Liver (tissue), 10 donors: ENCODE measurements at places on chromosomes 13 and 19.

GRCh38 chr19:5850189-5850588 is 1.1 kb downstream of the FUT3 start:
- no peak for DNase-seq

DNA sequence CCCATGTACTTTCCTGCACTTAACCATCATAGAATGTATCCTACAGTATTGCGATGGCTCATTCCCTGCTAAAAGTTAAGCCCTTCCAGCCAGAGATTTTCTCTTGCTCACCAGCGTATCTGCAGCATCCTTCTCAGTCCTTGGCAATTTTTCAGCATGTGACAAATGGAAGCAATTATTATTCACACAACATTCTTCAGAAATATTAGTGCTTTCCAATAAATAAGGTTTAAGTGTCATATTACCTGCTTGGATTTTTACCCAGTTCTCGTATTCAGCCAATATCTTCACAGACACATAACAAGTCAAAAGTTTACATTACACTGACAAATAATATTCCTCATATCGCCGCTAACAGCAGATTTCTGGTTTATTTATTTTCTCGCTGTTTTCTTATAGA is 82.3 kb downstream of the POU4F1 start:
- no peak for DNase-seq

GRCh38 chr19:40223135-40223822 is 3.2 kb downstream of the CCNP start:
- DNase-seq = no peak

DNA sequence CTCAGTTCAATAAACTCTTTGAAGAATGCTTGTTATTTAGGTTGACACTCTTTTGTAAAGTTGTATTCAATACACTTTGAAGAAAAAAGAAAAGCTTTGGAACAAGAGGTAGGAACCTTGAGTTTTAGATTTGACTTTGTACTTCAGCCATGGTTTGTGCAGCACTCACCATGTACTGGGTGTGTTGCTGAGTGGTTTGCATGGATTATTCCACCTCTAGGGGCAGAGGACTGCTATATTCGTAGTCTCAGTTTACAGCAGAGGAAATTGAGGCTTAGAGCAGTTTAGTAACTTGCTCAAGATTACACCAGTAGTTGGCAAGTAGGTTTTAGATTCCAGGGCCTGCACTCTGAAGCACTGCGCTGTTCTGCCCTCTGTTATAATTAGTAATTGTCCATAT is 68.8 kb downstream of the DNAJC3 start:
- DNase-seq = no peak

DNA sequence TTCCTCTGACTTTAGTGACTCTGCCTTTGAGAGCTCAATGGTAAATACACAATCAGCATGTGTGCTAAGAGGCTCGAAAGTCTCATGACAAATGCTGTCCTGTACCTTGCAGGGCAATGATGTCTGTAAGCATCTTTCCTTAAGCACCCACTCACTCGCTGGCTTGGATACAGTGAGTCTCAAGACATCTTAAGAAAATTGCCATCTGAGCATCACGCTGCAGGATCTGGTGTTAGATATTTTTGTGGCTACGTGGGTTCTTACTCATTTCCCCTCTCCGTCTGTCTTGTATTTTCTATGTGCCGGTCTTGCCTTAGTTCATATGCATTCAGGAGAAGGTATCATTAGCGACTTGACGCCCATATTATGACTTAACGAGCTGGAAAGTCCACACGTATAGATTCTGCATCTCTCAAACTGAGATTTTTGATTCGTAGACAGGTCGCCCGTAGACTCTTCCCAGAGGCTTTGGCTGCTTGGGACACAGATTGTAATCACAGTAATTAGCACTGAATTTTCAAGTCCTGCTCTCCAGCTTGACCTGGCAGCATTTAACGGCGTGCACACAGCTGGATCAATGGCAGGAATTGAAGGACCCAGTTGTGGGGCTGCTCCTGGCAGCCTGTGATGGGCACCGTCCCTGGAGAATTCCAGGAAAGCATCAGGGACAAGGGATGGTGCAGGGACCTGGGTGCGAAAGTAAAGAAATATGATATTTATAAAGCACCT is 231.2 kb downstream of the ZIC5 start:
- DNase-seq = no peak

- no peak for DNase-seq
These were observed 2.9 kb downstream of the GNG8 start for GRCh38 chr19:46633130-46633529.

- DNase-seq = no peak
These were observed 57.5 kb upstream of the NPAS1 start for GRCh38 chr19:46962030-46962570.

DNA sequence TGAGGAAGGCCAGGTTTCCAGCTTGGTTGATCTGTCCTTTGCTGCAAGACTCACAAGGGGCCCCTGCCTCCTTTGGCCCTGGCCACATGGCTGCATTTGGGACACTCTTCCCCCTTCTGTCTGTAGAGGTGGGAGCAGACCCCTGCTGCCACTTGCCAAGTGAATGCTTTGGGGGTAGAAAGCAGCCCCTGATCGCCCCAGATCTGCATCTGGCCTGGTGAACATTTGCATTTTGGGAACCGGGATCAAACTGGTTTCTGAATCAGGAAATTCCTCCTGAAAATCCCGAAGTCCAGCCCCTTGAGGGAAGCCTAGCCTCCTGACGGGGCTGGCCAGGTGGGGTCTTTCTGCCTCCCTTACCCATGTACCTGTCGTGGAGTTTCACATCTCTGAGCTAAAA is 14.9 kb downstream of the DPF1 start:
- no peak for DNase-seq

DNA sequence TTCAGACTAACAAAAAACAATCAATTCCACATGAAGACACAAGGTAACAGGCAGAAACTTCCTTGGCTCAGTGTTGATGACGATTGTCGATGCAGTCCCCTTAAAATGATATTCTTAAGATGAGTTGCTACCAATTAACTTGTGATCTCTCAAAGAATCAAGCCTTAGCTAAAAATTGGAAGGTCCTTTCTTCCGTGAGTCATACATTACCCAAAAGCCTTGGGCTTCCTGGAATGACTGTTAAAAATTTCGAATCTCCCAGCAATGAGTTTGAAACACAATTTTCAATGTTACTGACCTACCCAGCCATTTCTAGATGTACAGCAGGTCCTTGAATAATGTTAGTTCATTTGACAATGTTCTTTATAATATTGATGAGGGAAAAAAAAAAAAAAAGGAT is 28.0 kb upstream of the RB1 start:
- DNase-seq = no peak

GRCh38 chr19:42110658-42111057 is 21.6 kb downstream of the POU2F2 start:
- DNase-seq = no peak
